Fibroblast of skin of right biceps (primary cell): ENCODE measurements at places on chromosomes 1 and 21.
A peak's percentile ranks its signal among the peaks of the same experiment; 100 is the strongest.

DNA sequence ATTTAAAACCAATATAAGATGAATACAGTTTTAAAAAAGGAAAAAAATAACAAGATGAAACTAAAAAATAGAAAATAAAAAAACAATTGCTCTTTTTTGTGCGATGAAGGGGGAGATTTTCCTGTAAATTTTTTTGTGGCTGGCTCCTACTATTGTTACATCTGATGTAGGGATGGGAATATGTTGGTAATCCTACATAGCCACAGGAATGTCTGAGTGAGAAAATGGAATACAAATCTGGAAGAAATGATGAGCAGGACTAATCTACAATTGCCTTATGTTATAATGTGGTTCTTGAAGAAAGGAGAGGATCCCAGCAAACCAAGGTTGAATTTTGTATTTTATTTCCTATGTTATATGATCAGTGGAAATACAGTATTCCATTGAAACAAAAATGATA, 40.9 kb downstream of the ATP6V1G3 start:
- DNase-seq, result peak; percentile 88

GRCh38 chr1:22221233-22221780, 78.4 kb upstream of the WNT4 start:
- no peak for DNase-seq

DNA sequence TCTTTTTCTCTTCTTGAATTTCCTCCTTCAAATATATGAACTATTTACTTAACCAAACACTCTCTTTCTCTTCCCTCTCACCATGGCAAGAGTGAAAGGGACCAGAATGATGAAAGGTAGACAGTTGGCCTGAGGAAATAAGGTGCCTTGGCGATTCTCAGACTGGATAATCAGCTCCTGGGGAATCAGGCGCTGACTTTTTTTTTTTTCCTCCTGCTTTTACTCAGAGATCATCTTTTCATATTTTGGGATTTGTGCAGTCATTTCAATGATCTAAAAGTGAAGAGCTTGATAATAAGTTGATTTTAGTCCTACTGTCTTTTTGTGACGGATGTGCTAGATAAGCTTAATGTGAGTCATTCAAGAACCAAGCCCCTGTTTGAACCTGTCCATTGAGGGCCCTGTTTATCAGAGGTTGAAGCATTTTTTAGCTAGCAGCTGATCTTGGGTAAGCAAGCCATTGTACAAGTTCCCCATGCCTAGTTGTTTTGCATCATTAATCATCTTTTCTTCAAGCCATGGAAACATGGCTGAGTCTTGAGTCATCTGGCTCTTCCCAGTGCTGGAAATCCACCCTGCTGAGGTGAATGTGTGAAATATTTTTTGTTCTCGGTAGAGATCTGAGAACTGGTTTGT, 40.8 kb downstream of the ITSN1 start:
- DNase-seq, result peak; percentile 96

DNA sequence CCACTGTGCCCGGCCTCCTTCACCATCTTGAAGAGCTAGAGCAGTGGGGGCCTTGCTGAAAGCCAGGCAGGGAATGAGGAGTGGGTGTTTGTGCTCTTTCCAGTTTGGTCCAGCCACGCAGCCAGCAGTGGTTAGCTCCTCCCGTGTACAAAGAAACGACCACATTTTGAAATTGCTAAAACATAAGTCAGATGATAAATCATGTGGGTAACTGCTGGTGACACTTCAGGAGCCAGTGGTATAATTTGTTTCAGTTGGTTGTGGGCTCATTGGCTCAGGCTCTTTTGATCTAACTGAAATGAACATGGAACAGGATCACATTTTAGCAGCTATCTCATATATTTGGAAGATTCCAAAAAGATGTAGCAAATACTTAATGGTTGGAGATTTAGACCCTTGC, 87.6 kb downstream of the MTR start:
- peak; percentile 32 for DNase-seq

- DNase-seq, result peak; percentile 47
These were observed 25.9 kb downstream of the PCNX2 start for GRCh38 chr1:233269656-233270055.

DNA sequence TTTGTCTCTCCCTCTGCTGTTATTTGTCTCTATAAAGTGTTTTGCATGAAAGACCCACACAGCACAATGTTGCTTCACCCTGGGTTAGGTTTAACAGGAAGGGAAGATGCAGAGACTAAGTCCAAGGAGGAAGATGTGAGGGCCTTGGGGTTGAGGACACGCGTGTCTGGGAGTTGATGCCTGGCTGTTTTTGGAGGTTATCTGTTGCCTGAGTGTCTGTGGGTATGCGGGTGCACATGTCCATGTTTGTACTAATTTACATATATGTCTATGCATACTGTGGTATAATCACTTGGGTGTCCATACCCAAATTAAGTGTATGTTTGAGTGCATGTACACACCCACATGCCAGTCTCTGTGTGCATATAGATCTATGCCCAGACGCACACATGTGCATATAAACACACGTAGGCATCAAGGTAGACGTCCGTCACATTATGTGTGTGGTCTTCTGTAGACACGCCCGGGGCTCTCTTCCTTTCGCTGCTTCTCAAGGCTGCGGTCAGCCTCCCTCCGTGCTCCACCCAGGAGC, 962 bp upstream of the MAN1C1 start:
- DNase-seq, result no peak

DNA sequence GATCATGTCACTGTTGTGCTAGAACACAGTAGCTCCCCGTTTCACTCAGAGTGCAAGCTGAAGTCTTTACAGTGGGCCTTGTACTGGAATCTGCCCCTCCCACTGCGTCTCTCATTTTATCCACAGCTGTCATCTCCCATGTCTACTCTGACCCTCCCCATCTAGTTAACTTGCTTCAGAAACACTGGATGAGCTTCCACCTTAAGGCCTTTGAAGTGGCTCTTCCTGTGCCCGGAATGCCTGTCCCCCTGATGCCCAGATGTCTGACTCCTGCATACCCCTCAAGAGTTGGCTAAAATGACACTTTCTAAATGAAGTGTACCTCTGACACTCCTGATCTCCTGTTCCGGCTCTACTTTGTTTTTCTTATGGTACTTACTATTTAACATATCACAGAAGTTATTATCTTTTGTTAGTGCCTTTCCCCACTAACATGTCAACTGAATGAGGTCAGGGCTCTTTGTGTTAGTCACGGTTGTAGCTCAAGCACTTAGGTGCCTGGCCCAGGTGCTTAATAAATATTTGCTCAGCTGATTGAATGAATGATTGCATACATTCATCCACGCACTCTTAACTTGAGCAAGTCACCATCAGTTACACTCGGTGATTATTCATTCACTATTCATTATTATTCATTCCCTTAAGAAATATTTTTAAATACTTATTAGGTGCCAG, 13.3 kb downstream of the ARV1 start:
- DNase-seq, result no peak

DNA sequence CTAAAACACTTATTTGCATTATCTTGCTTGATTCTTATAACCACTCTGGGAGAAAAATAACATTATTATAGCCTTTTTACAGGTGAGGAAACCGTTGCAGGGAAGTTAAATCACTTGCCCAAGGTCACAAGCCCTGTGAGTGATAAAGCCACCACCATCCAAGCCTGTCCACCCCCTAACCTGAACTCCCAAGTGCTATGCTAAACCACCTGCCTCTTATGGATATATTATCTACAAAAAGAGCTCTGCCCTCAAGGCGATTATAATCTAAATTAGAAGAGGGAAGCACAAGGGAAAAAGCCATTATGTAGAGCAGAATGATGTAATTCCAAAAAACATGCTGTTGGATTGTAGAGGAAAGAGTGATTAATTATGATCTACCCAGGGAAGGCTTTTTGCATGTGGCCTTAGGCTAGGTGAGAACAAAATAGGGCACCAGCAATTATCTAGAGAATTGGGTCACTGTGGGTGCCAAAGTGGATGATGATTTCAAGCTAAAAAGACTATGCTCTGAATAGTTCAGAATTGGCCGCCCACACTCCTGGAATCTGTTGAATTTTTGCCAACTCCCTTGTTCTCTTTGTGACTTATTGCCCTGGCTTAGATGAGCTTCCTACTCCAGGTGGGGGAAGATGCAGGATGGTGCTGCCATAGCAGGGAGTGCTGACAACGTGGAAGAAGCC, 205.3 kb downstream of the FGGY start:
- DNase-seq, result peak; percentile 67

GRCh38 chr1:147235822-147236221, 6.7 kb upstream of the CHD1L start:
- DNase-seq, result no peak

- DNase-seq, result peak; percentile 16
These were observed 206.2 kb upstream of the ADAMTS5 start for GRCh38 chr21:27173053-27173452.

DNA sequence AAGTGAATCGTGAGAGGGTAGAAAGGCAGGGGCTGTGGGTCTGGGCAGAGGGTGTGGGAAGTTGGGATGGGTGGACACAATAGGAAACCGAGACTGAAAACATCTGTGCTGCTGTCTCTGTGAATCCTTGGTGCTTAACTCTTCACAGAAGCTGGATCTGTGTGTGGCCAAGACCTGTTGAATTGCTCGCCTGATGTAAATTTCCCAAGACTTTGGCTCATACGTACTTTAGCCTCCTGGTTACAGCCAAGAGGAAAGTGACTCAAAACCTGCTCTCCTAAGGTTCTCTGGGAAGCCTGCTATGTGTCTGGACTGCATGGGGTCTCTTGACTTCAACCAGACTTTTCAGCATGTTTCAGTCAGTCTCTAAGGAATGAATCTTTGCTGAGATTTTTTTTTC, 270.3 kb downstream of the RWDD3 start:
- DNase-seq, result no peak

DNA sequence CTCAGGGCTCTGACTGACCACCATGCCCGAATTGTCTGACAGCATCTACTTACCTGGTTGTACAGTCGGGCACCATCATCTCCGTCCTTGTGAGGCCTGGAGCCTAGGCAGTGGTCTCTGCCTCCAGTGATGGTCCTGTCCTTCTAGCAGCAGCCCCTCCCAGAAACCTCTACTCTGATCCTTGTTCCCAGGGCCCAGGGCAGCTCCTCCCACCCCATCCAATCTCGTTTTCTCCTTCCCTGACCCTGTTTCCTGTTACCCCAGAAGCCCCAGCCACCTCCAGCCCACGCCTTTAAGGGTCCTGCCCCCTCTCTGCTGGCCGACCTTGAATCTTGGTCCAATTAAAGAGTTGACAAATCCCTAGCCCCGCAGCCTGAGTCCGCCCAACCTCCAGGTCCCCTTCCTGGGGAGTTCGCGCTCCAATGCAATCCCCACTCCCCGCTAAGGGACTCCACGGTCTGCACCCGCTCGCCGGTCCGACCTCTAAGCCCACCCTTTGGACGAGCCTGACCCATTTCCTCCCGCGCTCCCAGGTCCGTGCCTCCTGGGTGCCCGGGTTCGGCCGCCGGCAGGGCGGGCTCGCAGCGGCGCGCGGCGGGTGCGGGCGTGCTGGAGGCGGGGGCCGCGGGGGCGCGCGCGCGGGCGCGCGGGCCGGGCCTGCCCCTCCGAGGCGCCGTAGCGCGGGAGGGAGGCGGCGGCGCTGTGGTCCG, at the start of gene B4GALT2:
TSS of gene B4GALT2 (plus strand) at position 660 of the 710 bp plus-strand sequence. CDS start 1,951 bp downstream, outside the sequence.
- DNase-seq, result peak; percentile 60

- no peak for DNase-seq
These were observed 1.2 kb downstream of the ADAMTS4 start for GRCh38 chr1:161197560-161198193.

- DNase-seq, result peak; percentile 19
These were observed 486 bp downstream of the NIPAL3 start for GRCh38 chr1:24415910-24416665.

DNA sequence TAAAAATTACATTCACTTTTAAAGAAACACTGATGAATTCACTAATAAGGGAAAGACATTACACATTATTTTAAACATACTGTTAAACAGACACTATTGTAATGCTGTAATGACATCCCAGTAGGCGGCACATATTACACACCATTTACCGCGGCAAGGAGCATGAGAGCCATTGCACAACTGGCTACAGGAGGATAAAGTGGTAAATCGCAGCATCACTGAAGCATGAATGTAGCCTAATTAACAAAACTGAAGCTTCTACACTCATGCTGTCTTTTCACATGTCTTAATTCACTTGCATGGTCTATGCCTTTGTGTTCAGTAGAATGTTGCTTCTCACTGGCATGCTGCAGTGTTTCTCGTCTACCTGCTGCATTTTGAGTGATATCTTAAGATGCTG, 1046.0 kb downstream of the MRPL39 start:
- DNase-seq, result no peak

GRCh38 chr1:103254691-103255090, 146.4 kb upstream of the COL11A1 start:
- no peak for DNase-seq

- DNase-seq, result peak; percentile 45
These were observed 300.7 kb upstream of the SPAG17 start for GRCh38 chr1:118485757-118486156.

DNA sequence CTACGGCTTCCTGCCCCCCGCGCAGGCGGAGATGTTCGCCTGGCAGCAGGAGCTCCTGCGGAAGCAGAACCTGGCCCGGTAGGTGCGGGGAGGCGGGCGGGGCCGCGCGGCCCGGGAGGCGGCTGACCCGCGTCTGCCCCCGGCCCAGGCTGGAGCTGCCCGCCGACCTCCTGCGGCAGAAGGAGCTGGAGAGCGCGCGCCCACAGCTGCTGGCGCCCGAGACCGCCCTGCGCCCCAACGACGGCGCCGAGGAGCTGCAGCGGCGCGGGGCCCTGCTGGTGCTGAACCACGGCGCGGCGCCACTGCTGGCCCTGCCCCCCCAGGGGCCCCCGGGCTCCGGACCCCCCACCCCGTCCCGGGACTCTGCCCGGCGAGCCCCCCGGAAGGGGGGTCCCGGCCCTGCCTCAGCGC, 16.6 kb downstream of the NOC2L start:
- DNase-seq, result no peak

DNA sequence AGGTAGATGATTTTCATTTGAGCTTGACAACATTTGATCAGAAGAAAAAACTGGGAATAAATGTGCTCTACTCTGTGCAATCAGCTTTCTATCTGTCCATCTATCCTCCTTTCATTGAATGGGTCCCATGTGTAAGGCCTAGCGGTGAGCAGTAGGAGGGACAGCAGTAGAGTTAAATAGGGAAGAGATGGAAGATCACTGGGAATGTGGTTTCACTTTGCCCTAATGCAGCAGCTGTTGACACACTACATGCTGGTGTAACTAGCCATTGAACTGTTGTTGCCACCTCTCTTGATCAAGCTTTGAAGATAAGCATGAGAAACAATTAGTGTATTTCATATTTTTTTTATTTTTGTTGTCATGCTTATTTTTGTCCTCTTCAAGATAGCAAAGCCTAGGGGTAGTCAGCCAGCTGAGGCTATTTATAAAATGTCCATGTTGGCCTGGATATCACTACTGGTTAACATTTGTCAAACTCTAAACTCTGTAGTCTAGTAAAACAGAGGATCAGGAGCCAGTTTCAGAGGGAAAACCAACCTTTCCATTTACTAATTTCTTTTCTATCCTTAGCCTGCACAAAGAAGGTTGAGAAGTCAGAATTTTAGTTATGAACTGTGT, 41.9 kb downstream of the CACNA1E start:
- DNase-seq, result no peak

DNA sequence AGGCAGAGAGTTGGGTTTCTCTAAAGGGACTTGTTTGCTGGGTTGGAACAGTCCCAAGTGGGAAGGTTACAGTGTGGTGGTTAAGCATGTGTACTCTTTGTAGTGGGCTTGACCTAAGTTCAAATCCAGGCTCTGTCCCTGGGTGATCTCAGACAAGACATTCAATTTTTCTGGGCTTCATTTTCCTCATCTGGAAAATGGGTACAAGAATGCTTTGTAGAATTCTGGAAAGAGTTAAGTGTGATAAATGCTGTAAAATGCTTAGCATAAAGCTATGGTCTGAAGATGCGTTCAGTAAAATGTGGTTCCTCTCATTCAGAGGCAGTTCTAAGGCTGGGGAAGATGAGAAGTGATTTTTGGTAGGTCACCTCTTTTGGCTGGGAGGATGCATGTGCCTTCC, 805 bp downstream of the GRHL3 start:
- no peak for DNase-seq

GRCh38 chr1:209062863-209063262, 520.7 kb upstream of the CAMK1G start:
- no peak for DNase-seq
